Activated naive CD8-positive, alpha-beta T cell treated with anti-CD3 and anti-CD28 coated beads, Interleukin-2, amount 10 ng/mL, durations not matched to agents 7 days and 5 days (primary cell): ENCODE measurements at places on chromosomes 7 and 10.

- no peaks in the 10 kb centered on the region for H3K36me3 ChIP-seq
- peaks cover 12% of the 10 kb centered on the region for H3K27me3 ChIP-seq
- DNase-seq, result no peak
- no peak overlapping the region for H3K27ac ChIP-seq
- H3K4me3 ChIP-seq, result peak overlapping the region; percentile 67
Measured at GRCh38 chr10:13717571-13717935, 130.8 kb downstream of the PRPF18 start.

DNA sequence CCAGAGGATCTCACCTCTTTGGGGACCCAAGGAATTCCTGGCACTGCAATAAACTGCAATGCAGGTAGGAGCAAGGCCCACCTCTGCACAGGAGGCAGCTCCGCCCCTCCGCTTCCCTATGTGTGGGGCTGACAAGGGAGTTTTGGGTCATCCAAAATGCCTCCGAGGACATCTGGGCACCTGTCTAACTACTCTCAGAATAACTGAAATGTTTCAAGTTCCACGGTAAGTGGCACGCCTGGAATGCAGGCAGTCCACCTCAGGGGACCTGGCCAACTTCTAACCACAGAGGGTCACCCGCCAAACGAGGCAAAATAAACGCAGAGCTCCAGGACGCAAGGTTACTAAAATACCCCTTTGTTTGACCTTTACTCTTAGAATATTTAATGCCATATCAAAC is 102.5 kb downstream of the FGFR2 start:
- no peaks in the 10 kb centered on the region for H3K27me3 ChIP-seq
- H3K4me1 ChIP-seq, result no peaks in the 10 kb centered on the region
- no peak overlapping the region for H3K27ac ChIP-seq
- no peaks in the 10 kb centered on the region for H3K36me3 ChIP-seq

DNA sequence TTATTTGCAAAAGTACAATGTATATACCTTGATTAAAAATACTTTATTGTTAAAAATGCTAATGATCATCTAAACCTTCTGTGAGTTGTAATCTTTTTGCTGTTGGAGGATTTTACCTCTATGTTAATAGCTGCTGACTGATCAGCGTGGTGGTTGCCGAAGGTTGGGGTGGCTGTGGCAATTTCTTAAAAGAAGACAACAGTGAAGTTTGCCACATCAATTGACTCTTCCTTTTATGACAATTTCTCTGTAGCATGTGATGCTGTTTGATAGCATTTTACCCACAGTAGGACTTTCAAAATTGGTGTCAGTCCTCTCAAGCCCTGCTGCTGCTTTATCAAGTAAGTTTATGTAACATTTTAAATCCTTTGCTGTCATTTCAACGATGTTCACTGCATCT is 16.9 kb upstream of the ENTPD1 start:
- peaks cover 3% of the 10 kb centered on the region for H3K36me3 ChIP-seq
- H3K4me3 ChIP-seq, result peak overlapping the region; percentile 41
- peaks cover 21% of the 10 kb centered on the region for H3K4me1 ChIP-seq
- peak overlapping the region; percentile 42 for H3K27ac ChIP-seq

- peaks cover 20% of the 10 kb centered on the region for H3K36me3 ChIP-seq
- peak overlapping the region; percentile 87 for H3K27ac ChIP-seq
- peaks cover 44% of the 10 kb centered on the region for H3K4me1 ChIP-seq
- H3K4me3 ChIP-seq, result peak overlapping the region; percentile 84
- no peaks in the 10 kb centered on the region for H3K27me3 ChIP-seq
Measured at GRCh38 chr7:100208911-100209408, 10.8 kb upstream of the PVRIG start.

GRCh38 chr7:80630608-80631405 is 7.6 kb upstream of the CD36 start:
- H3K4me1 ChIP-seq, result no peaks in the 10 kb centered on the region
- H3K36me3 ChIP-seq, result no peaks in the 10 kb centered on the region
- no peak for DNase-seq
- H3K27ac ChIP-seq, result no peak overlapping the region
- H3K4me3 ChIP-seq, result no peak overlapping the region

GRCh38 chr7:38506756-38507155 is 124.4 kb downstream of the AMPH start:
- H3K36me3 ChIP-seq, result no peaks in the 10 kb centered on the region
- DNase-seq, result no peak
- no peaks in the 10 kb centered on the region for H3K4me1 ChIP-seq
- no peak overlapping the region for H3K4me3 ChIP-seq
- H3K27ac ChIP-seq, result no peak overlapping the region

DNA sequence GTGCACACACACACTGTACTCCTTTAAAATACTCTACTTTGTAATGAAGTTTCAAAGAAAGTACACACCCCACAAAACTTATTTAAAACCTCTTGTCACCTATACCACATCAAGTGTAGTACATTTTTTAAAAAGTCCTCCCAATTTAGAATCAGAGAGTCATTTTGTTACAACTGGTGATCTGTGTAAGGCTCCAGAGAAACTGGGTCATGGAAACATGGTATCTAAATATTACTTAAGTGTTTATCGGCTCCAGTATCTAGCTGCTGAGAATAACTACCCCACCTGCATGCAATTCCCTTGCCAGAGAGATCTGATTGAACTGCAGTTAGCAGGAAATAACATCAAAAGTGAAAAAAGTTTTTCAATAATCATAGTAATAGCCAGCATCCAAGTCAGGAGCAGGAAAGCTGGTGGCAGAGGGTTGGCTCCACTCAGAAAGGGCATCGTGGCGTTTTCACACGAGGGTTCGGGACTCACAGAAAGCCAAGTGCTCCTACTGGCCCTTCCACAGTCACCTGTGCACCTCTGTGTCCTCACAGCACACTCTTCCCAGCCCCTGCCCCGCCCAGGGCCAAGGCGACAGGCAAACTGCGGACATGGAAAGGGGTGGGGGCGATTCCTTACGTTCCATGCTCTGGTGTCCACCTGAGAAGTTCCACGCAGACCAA is 6.5 kb downstream of the RGS10 start:
- no peaks in the 10 kb centered on the region for H3K27me3 ChIP-seq
- H3K4me1 ChIP-seq, result peaks cover 66% of the 10 kb centered on the region
- H3K27ac ChIP-seq, result peak overlapping the region; percentile 98
- DNase-seq, result no peak
- peaks cover 23% of the 10 kb centered on the region for H3K36me3 ChIP-seq

DNA sequence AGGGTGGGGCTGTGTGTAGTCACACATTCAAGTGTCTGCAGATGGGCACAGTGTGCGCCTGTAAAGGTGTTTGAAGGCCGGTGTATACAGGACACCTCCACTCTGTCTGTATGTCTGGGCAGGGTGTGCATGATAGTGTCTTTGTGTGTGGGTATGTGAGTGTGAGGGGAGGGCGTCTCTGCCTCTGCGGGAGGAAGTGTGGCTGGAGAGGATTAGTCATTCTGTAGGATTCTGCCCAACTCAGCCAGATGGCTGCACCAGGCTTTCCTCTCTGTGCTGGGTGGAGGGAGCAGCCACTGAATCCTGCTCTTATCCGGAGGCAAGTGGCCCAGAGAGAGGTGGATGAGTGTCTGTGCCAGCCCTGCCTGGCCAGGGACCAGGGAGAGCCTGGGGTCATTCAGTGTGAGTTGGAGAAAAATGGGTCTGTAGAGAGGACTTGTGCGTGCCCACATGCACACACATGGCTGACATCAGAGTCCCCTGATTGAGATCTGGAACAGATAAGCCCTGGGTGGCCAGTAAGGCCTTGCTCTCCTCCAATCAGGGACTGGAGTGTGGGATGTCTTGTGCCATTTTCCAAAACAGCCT is 1.7 kb downstream of the SFXN3 start:
- peaks cover 9% of the 10 kb centered on the region for H3K36me3 ChIP-seq
- H3K4me3 ChIP-seq, result peak overlapping the region; percentile 87
- peaks cover 20% of the 10 kb centered on the region for H3K4me1 ChIP-seq
- H3K27ac ChIP-seq, result peak overlapping the region; percentile 86
- no peak for DNase-seq
- H3K27me3 ChIP-seq, result peaks cover 5% of the 10 kb centered on the region

- no peak overlapping the region for H3K27ac ChIP-seq
- no peaks in the 10 kb centered on the region for H3K27me3 ChIP-seq
- no peaks in the 10 kb centered on the region for H3K4me1 ChIP-seq
- no peak overlapping the region for H3K4me3 ChIP-seq
- H3K36me3 ChIP-seq, result peaks cover 4% of the 10 kb centered on the region
Measured at GRCh38 chr10:91462423-91462822, 52.3 kb downstream of the HECTD2 start.

DNA sequence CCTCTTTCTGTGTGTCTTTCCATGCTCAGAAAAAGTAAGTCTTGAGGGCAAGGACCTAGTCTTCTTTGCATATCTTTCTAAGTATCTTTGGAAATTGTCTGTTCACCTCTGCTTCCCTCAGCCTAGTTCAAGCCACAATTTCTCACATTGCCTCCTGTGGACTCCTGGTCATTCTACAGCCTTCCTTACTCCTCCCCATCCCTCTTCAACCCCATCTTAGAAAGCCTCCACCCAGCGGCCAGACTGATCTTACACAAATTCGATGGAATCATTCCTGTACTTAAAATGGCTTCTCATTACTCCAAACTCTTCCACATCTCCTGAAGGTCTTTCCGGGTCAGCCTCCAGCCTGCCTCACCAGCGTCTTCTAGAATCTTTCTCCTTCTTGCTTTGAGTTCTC is 24.1 kb upstream of the AGK start:
- H3K36me3 ChIP-seq, result no peaks in the 10 kb centered on the region
- no peaks in the 10 kb centered on the region for H3K4me1 ChIP-seq
- DNase-seq, result no peak
- no peak overlapping the region for H3K4me3 ChIP-seq
- H3K27ac ChIP-seq, result no peak overlapping the region
- peaks cover 13% of the 10 kb centered on the region for H3K27me3 ChIP-seq

GRCh38 chr7:133742709-133743538 is 384.2 kb upstream of the LRGUK start:
- no peak for DNase-seq
- no peaks in the 10 kb centered on the region for H3K4me1 ChIP-seq
- no peaks in the 10 kb centered on the region for H3K27me3 ChIP-seq

GRCh38 chr10:86287966-86288579 is 78.5 kb downstream of the GRID1 start:
- H3K27ac ChIP-seq, result no peak overlapping the region
- no peak overlapping the region for H3K4me3 ChIP-seq
- no peaks in the 10 kb centered on the region for H3K36me3 ChIP-seq
- H3K4me1 ChIP-seq, result no peaks in the 10 kb centered on the region

DNA sequence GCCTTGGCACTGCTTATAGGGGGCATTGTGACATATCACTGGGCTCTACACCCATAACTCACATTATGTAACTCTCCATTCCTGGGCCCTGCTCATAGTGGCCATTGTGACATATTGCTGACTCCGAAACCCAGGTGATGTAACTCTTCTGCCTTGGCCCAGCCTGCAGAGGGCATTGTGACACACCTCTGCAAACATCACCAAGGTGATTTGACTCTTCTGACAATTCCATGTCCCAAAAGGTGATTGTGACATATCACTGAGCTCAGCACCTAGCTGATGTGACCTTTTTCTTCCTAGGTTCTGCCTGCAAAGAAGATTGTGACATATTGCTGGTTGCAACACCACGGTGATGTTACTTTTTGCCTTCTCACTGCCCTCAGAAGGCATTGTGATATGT is 36.5 kb upstream of the ZNF680 start:
- no peak overlapping the region for H3K27ac ChIP-seq
- no peaks in the 10 kb centered on the region for H3K4me1 ChIP-seq
- DNase-seq, result no peak

DNA sequence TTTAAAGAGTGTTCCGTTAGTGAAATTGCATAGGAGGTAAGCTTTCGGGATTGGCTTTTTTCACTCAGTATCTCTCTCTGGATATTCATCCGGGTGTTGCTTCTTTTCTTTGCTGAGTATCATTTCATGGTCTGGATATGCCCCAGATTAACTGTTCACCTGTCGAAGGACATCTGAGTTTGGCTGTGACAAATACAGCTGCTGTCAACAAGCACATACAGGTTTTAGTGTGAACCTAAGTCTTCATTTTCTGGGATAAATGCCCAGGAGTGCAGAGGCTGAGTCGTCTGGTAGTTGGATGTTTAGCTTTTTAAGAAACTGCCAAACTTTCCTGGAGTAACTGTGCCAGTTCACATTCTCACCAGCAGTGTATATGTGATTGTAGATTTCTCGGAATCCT is 5.6 kb downstream of the DOCK1 start:
- H3K4me3 ChIP-seq, result no peak overlapping the region
- H3K27me3 ChIP-seq, result peaks cover 4% of the 10 kb centered on the region
- no peak for DNase-seq
- H3K36me3 ChIP-seq, result peaks cover 1% of the 10 kb centered on the region
- H3K27ac ChIP-seq, result no peak overlapping the region
